Fibroblast of lung (primary cell): ENCODE measurements at places on chromosomes 12 and 14. TPM values are rescaled to one million over a fixed set of nuclear protein-coding genes. Genes with fewer than 3 reads are reported as not detected.

GRCh38 chr12:58393152-58393551, 451.8 kb downstream of the ATP23 start:
- peak; percentile 69 for DNase-seq

GRCh38 chr14:72893636-72894322, at the start of gene DPF3:
DPF3 (minus strand) TSS chr14:72894101; CDS start chr14:72894088, 13 bp downstream.
- peak; percentile 95 for DNase-seq

GRCh38 chr12:26058308-26058707, 66.5 kb downstream of the BHLHE41 start:
- DNase-seq = no peak

DNA sequence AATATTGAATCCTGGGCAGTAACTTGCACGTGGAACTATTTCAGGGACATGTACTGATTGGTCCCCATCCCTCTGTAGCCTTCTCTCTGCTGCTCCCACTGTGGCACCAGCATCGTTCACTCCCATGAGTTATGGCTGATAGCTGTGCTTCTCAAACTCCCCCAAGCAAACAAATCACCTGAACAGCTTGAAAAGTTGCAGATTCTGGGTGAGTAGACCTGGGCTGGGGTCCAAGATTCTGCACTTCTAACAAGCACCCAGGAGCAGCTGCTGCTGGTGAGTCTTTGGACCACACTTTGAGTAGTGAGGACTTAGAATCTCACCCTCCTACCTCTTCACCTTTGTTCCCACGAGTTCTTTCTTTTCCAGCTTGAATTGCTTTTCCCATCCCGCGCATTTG, 49.4 kb upstream of the ZFP36L1 start:
- peak; percentile 47 for DNase-seq

DNA sequence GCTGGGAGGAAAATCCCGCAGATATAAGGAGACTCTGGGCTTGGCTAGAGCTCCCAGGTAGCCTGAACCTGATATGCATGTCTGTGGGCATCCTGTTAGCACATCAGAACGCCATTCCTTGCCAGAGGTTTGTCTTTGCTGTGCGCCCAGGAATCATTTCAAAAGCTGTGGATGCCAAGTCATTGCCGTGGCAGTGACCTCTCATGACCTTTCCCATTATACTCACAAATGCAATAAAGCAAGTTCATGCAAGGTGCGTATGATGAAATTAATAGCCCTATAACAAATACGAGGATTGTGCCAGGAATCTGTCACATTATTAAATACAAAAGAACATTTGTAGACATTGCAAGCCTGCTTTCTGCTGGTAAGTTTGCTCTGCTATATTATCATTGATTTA, 229.1 kb upstream of the PELI2 start:
- DNase-seq = no peak

DNA sequence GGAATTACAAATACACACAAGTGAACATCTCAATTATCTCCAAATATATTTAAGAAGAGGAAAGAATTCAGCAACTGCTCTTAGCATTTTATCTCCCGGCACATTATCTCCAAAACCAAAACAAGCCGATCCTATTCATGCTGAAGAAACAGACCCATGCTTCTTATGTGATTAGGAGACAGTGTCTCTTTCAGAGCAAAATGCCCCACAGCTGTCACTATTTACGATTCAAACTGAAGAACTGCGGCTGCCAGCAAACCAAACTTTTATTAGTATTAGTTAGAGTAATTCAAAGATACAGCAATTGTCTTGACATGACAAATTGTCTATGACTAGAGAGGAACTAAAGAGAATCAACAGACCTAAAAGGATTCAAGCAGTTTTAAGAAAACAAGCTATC, 79.4 kb downstream of the SETD3 start:
- no peak for DNase-seq

The FGF6 gene
- not detected in 2 replicates for polyA plus RNA-seq

- DNase-seq = no peak
Measured at GRCh38 chr12:49298160-49298559, 3.2 kb downstream of the PRPH start.

GRCh38 chr14:74940956-74941565, 14.3 kb downstream of the PGF start:
- DNase-seq = no peak

- DNase-seq = peak; percentile 43
Measured at GRCh38 chr12:128817111-128818015, 6.4 kb downstream of the SLC15A4 start.

- DNase-seq = no peak
Measured at GRCh38 chr12:132941336-132941954, 14.7 kb downstream of the ZNF605 start.

The KRT74 gene
- polyA plus RNA-seq = not detected in 2 replicates

GRCh38 chr12:77745624-77746023, 85.1 kb upstream of the NAV3 start:
- DNase-seq = no peak

The LMNTD1 gene
- 0.18 TPM in 1 of 2 replicates, not detected in the other for polyA plus RNA-seq

- DNase-seq = no peak
Measured at GRCh38 chr12:26152507-26153102, 27.8 kb upstream of the BHLHE41 start.

GRCh38 chr14:99605299-99605961, 1.4 kb upstream of the CCDC85C start:
- no peak for DNase-seq

- DNase-seq = peak; percentile 50
Measured at GRCh38 chr12:116247377-116247776, 30.1 kb downstream of the MED13L start.

The TAS2R7 gene
- not detected in 2 replicates for polyA plus RNA-seq

- no peak for DNase-seq
Measured at GRCh38 chr12:46832130-46832704, 6.4 kb upstream of the SLC38A4 start.

GRCh38 chr14:76181546-76181945, 29.8 kb downstream of the GPATCH2L start:
- DNase-seq = no peak

DNA sequence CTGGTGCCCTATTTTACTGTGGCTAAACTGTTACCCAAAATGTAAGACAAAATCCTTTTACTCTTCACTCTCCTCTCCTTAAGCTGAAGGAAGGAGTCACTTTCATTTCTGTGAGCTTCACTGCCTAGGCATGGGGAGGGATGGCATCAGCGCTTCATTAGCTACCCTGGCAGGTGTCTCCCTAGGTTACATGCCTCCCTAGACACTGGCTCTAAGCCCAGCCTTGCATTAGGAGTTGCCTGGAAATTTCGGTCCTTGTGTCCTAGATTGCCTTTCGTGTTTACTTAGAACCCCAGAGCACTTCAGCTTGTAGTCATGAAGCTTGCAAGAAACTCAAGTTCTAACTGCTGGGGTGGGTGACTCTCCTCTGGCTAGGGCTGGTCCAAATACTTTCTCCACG, 520.5 kb upstream of the STXBP6 start:
- no peak for DNase-seq

GRCh38 chr12:58794859-58795258, 125.4 kb downstream of the LRIG3 start:
- no peak for DNase-seq

GRCh38 chr12:77401770-77402081, 336.4 kb upstream of the E2F7 start:
- DNase-seq = no peak

The TAS2R42 gene
- not detected in 2 replicates for polyA plus RNA-seq

- DNase-seq = no peak
Measured at GRCh38 chr14:47921133-47921532, 245.7 kb upstream of the MDGA2 start.

DNA sequence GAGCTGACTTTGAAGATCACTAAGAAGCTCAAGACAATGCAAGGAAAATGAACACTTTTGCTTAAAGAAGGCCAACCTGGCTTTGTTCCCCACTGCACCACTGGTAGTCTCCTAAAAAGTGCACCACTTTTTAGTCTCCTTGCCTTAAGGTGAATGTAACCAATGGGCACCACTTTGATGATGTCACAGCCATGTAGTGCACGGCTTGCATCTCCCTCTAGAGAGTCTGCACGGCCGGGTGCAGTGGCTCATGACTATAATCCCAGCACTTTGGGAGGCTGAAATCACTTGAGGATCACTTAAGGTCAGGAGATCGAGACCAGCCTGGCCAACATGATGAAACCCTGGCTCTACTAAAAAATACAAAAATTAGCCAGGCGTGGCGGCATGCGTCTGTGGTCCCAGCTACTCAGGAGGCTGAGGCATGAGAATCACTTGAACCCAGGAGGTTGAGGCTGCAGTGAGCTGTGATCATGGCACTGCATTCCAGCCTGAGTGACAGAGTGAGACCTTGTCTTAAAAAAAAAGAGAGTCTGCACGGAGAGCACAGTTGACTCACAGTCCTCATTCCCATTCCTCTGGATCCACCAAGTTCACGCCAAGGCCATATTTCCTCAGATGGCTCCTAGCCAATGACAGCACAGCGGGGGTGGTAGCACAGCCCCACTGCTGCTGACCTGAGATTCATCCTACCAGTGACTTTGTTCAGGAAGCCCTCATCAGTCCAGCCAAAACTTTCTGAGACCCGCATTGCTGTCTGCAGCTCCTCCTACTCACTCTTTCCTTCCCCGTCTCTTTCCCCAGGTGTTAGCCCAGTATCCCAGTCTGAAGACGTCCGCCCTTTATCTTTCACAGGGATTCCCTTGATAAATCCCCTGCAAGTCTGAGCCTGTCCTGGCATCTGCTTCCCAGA, 16.5 kb upstream of the IFT81 start:
- peak; percentile 93 for DNase-seq

The HOXC13 gene
- not detected in 2 replicates for polyA plus RNA-seq

- no peak for DNase-seq
Measured at GRCh38 chr12:95151406-95151805, 65.9 kb downstream of the FGD6 start.

DNA sequence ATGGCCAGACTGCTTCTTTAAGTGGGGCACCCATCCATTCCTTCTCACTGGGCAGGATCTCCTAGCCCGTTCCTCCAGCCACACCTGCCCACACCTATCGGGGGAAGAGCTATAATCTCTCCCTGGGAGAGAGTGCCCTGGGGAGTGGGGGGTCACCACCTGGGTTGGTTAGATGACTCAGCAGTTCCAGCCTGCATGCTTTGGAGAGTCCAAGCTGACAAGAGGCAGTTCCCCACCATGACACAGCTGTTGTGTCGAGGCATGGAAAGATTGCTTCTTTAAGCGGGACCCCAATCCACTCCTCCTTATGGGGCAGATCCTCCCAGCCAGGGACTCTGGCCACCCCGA, 52.6 kb upstream of the PPFIA2 start:
- no peak for DNase-seq

GRCh38 chr12:51415931-51416330, 8.7 kb upstream of the SLC4A8 start:
- DNase-seq = no peak

- peak; percentile 88 for DNase-seq
Measured at GRCh38 chr12:53561590-53561953, 54.3 kb upstream of the NPFF start.

The MFAP5 gene
- 2.0 and 18.6 TPM in 2 replicates for polyA plus RNA-seq

The GLIPR1L2 gene
- polyA plus RNA-seq = 0.33 and 0.46 TPM in 2 replicates

The KRT83 gene
- polyA plus RNA-seq = not detected in 2 replicates

DNA sequence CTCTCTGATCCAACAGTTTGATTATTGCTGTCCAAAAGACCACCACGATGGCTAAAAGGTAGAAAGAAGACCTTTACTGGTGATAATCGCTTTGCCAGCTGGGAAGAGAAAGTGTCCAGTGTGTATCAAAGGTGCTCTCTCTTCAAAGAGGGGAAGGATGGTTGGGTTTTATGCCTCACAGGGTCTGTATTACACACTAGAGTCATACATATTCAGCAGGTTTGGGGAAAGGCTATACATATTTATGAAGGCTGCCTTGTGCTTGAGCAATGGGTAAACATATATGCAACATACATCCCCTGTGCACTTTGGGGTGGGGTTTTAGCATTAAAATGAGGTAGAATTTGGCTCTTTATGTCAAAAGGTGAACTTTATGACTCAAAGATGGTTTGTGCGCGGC, 18.2 kb downstream of the GPRC5D start:
- DNase-seq = no peak

DNA sequence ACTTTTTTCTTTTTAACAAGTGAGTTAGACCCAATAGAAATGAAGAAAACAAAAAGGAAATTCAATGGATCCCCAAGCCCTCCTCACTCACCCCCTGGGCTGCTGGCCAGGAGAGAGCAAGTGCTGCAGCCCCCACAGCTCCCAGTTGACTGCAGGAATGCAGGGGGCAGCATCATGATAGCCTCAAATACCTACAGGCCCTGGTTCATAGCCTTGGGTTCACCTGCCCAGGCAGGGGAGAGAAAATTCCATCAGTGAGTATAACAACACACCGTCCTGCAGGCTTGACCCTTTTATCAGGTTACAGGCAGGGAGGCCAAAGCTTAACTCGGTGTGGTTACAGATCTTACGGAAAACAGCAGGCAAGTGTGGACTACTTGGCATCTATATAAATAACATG, 76.3 kb downstream of the PHLDA1 start:
- no peak for DNase-seq

The PIWIL1 gene
- polyA plus RNA-seq = not detected in 2 replicates

The SERPINA9 gene
- not detected in 2 replicates for polyA plus RNA-seq

DNA sequence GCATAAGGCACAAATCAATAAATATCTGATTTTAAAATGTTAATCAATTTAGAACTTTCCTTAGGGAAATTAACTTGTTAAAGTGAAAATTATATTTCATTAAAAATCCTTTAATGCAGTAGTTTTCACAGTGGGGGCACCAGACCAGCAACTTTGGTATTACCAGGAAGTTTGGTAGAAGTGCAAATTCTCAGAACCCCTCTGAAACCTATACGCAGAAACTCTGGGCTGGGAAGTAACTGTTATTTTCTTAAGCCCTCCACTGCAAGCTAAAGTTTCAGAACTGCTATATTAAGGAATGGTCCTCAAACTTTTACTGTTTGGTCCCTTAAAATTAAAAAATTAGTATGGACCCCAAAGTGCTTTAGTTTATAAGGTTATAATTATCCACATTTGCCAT, 35.7 kb downstream of the GNPTAB start:
- DNase-seq = no peak

DNA sequence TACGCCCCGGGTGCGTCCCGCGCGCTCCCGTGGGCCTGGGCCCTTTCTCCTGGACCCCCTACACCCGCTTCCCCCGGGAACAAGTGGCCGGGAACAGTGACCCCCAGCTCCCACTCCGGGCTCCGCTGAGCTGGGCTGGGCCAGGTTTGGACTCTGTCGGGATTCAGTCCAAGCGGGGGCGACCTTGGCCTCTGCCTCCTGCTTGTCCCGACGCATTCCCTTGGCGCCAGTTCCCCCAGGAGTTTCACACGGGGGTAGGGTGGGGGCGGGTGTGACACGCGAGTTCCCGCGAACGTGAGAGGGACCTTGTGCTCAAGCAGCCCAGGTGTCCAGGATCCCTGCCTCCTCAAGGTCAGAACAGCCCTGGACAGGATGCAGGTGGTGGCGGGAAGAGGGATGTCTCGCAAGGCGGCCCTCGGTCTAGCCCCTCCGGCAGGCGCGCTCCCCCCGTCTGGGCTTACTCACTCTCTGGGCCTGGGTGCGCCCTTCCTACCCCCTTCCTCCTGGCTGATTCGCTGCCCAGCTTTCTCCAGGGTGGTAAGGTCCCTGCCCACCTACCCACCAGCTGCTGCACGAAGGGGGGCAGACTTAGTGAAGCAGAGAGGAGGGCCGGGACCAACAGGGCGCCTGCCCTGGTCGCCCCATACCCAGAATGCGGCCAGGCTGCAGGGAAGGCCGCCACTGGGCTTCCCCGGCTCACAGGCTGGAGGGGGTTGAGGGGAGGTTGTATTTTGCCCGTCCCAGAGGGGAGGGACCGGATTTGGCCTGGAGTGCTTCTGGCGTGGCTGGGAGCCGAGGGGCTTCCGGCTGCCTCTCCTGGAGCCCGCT, 862 bp downstream of the CRIP2 start:
- peak; percentile 67 for DNase-seq

The MSI1 gene
- polyA plus RNA-seq = not detected in 2 replicates

The USP15 gene
- 63.1 and 64.3 TPM in 2 replicates for polyA plus RNA-seq

The PSMC6 gene
- polyA plus RNA-seq = 90.4 and 95.2 TPM in 2 replicates

The IL31 gene
- not detected in 2 replicates for polyA plus RNA-seq

The PUS1 gene
- polyA plus RNA-seq = 8.3 and 13.7 TPM in 2 replicates

The ALKBH2 gene
- polyA plus RNA-seq = 15.1 and 15.4 TPM in 2 replicates

The PIK3C2G gene
- polyA plus RNA-seq = not detected in 2 replicates

The TBX5 gene
- 15.9 and 19.4 TPM in 2 replicates for polyA plus RNA-seq

The DNAJC22 gene
- polyA plus RNA-seq = 2.4 and 5.7 TPM in 2 replicates
